Transverse colon (tissue), 4 donors: ENCODE measurements at places on chromosomes 13 and 19. TPM values are rescaled to one million over a fixed set of nuclear protein-coding genes. Genes with fewer than 3 reads are reported as not detected.

SRRM5 gene
- 0.64 TPM for total RNA-seq

SUGP2 gene
- 132 TPM for total RNA-seq

SCN1B gene
- total RNA-seq, result 4.0 TPM

ZNF430 gene
- total RNA-seq, result 2.2 TPM

FAM98C gene
- total RNA-seq, result 34.0 TPM

PRODH2 gene
- total RNA-seq, result not detected
